ENCODE measurements at places on chromosomes 12 and 14. TPM values are rescaled to one million over a fixed set of nuclear protein-coding genes. Genes with fewer than 3 reads are reported as not detected.

- H3K4me3 ChIP-seq = no peak overlapping the region
- no peaks in the 10 kb centered on the region for H3K27me3 ChIP-seq
- peaks cover 36% of the 10 kb centered on the region for H3K4me1 ChIP-seq
- no peak for DNase-seq
- no peak overlapping the region for H3K27ac ChIP-seq
These were observed 2.8 kb downstream of the FERMT2 start for GRCh38 chr14:52948039-52948438.

Gene LRR1
- total RNA-seq = 16.4 TPM

- no peak overlapping the region for H3K27ac ChIP-seq
- peaks cover 13% of the 10 kb centered on the region for H3K4me1 ChIP-seq
- H3K27me3 ChIP-seq = peaks cover 21% of the 10 kb centered on the region
- DNase-seq = no peak
These were observed 4.8 kb downstream of the ELK3 start for GRCh38 chr12:96198965-96199364.

GRCh38 chr14:105064721-105065143 lies 498 bp downstream of the GPR132 start:
- H3K27ac ChIP-seq = peak overlapping the region; percentile 92
- DNase-seq = no peak
- peaks cover 3% of the 10 kb centered on the region for H3K27me3 ChIP-seq

GRCh38 chr12:51217133-51217967 lies 512 bp downstream of the POU6F1 start:
- no peak overlapping the region for H3K27ac ChIP-seq
- peaks cover 12% of the 10 kb centered on the region for H3K4me1 ChIP-seq

Gene DCN
- total RNA-seq = not detected

Gene OTOGL
- total RNA-seq = 0.31 TPM

- peaks cover 12% of the 10 kb centered on the region for H3K36me3 ChIP-seq
- H3K27ac ChIP-seq = no peak overlapping the region
- no peak for DNase-seq
- H3K4me1 ChIP-seq = peaks cover 22% of the 10 kb centered on the region
These were observed 158.5 kb downstream of the TGFB3 start for GRCh38 chr14:75823334-75823733.

All from progenitor cell of endocrine pancreas (in vitro differentiated cells).